NCI-H1417 (cell line): ENCODE measurements at places on chromosomes 16 and 17.
A peak's percentile ranks its signal among the peaks of the same experiment; 100 is the strongest.

GRCh38 chr17:69287168-69287567 is 39.8 kb downstream of the ABCA5 start:
- DNase-seq = no peak

DNA sequence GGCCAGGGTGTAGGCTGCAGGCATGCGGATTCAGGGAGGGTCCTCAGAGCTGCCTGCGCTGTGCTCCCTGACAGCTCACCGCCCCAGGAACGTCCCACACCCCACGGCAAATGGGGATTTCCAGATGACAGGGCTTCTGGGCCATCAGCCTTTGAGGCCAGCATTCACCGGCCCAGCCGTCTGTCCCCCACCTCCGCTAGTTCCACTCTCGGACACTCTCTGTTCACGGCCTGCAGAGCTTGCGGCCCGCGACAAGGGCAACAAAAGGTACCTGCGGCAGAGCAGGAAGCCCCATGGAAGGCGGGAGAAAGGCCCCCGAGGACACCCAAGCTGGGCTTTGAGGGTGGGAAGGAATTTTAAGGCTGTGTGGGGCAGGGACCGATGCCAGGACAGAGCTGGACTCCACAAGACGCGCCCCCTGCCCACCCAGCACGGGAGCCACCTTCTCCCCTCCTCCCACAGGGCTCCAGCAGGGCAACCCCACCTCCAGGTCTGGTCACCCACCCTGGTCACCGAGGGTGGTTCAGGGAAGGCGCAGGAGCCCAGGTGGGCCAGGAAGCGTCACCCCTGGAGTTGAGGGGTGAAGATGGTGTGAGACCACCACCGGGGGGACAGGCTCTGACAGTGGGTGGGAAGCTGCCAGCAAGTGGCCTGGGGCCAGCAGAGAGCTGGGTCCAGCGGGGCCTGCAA is 5.6 kb upstream of the CYBA start:
- DNase-seq = no peak

- DNase-seq = no peak
Measured at GRCh38 chr16:5196204-5196603, 98.6 kb upstream of the EEF2KMT start.

GRCh38 chr16:82113741-82114140 is 56.3 kb downstream of the MPHOSPH6 start:
- DNase-seq = no peak

- DNase-seq = no peak
Measured at GRCh38 chr17:1605681-1606351, 22.8 kb downstream of the SLC43A2 start.

DNA sequence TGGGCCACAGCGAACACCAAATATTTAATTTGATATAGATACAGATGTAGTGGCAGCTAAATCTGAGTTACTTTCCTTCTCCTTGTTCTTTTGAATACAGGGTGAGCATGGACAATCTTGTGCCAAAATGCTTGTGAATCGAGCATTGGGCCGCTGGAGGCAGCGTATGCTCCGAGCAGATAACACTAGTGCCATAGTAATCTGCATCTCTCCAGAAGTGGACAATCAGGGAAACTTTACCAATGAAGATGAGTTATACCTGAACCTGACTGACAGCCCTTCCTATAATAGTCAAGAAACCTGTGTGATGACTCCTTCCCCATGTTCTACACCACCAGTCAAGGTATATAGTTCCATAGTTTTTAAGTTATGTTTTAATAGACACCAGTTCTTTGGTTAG is 21.2 kb upstream of the BCAS3 start:
- no peak for DNase-seq

- no peak for DNase-seq
Measured at GRCh38 chr17:17300624-17301568, 2.3 kb upstream of the NT5M start.

GRCh38 chr17:50361561-50362480 is 11.2 kb downstream of the MRPL27 start:
- peak; percentile 20 for DNase-seq

DNA sequence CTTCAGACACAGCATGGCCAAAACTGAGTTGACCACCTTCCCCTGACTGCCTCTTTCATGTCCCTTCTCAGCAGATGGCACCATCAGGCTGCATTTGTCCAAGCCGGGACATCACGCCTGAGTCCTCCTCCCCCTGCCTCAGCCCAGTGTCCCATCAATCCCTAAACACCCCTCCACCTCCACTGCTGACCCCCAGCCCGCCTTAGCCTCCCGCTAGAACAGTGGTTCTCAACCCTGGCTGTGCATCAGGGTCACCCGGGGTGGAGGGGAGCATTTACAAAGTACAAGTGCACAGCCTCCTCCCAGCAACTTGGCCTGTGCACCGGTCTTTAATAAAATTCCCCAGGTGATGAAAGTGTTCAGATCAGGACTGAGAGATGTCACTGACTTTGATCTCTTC is 4.0 kb downstream of the C16orf82 start:
- DNase-seq = no peak

- DNase-seq = no peak
Measured at GRCh38 chr17:74252211-74252610, 21.8 kb upstream of the DNAI2 start.

DNA sequence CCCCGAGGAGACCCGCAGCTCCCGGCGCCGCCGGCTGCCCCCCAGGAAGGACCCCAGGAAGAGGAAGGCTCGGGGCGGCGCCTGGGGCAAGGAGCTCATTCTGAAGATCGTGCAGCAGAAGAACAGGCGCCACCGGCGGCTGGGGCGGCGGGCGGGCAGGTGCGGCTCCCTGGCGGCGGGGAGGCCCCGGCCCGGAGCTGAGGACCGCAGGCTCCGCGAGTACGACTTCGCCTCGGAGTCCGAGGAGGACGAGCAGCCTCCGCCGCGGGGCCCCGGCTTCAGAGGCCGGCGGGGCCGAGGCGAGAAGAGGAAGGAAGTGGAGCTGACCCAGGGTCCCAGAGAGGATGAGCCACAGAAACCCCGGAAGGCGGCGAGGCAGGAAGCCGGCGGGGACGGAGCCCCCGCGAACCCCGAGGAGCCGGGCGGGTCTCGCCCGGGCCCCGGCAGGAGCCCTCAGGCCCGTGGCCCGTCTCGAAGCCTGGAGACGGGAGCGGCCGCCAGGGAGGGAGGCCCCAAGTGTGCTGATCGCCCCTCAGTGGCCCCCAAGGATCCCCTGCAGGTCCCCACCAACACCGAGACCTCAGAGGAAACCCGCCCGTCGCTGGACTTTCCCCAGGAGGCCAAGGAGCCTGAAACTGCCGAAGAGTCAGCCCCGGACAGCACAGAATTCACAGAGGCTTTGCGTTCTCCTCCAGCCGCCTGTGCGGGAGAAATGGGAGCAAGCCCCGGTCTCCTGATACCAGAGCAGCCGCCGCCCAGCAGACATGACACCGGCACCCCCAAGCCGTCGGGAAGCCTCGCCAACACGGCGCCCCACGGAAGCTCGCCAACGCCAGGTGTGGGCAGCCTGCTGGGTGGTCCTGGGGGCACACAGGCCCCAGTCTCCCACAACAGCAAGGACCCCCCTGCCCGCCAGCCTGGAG is 22.3 kb upstream of the ZFPM1 start:
- DNase-seq = peak; percentile 46

DNA sequence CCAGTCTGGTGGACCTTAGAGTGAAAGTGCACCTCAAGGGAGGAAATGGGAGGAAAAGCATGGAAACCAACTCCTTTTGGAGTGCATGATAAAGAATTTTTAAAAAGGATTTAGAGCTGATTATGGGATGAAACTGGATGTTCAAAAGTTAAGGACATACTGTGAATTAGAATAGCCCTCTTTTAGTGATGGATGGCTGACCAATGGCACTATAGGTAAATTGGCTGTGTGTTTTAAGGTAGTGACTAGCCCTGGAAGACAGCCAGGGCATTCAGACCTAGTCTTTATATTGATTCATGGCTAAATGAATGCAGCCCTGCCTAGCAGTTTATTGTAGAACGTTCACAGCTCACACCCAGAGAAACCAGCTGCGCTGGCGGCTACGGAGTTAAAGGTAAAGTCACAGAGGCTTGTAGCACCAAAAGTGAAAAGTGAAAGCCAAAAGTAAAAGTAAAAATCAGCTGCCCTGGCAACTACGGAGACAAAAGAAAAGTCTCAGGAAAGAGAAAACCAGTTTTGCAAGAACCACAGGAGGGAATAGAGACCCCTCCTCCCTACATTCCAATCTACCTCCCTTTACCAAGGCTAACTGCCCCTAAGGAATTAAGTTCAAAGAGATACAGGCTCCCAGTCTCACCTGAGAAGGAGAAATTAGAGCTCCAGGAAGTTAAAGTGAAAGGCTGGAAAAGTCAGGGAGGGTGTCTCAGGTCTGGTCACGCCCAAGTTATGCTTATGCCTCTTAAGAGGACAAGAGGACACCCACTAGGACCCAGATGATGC is 21.8 kb downstream of the ACSM1 start:
- DNase-seq = peak; percentile 60

GRCh38 chr16:11495066-11495407 is 91.7 kb downstream of the LITAF start:
- peak; percentile 16 for DNase-seq

- no peak for DNase-seq
Measured at GRCh38 chr16:47008174-47008573, 34.7 kb upstream of the DNAJA2 start.

DNA sequence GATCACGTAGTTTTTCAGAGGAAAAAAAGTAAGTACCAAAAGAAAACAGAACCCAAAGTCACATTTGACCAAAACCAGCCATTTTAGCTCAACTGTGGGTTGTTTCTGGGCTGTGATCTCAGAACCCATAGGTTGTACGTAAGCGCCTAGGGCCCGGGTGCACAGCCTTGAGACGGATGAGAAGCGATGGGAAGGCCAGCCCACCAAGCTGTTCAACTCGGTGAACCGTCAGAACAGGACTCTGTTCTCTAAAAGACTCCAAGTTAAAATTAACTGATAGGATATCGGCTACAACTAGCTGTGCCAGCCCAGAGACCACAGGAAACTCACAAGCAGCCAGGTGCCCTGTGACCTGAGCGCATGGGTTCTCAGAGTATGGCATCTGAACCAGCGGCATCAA is 28.3 kb downstream of the USP22 start:
- DNase-seq = no peak

GRCh38 chr17:48215583-48216139 is 108.1 kb downstream of the SNX11 start:
- peak; percentile 68 for DNase-seq

DNA sequence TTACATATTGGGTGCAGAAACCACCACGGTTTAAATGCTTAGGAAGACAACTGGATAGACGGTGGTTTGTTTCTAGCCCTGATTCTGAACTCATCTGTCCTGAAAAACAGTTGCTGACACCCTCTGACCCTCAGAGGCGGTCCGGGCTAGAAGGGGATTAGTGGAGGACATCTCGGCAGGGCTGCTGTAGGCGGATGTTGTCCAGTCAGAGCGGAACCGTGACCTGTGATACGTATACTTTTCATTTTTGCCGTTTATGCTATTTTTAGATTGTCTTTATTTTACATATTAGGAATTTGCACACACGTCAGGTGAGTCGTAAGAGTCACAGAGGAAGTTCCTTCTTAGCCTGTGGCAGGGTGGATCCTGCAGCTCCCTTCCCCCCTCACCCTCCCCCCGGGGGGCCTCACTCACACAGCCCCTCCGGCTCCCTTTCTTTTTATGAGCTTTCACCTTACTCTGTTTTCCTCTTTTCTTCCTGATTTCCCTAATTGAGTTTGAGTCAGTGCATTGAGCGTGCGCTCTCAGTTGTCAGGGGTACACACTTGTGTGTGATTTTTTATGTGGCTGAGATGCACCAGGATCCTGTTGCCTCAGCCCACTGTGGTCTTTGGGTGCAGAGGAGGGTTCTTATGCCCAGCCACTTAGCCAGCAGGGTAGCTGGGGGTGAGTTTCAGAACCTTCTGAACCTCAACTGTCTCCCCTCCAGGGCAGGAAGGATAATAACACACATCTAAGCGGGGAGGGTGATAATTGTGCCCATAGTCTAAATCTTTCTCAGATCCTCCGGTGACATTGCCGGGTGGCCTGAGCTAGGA is 211.1 kb upstream of the CHMP6 start:
- DNase-seq = no peak

GRCh38 chr16:19595043-19595767 is 39.7 kb downstream of the VPS35L start:
- no peak for DNase-seq

DNA sequence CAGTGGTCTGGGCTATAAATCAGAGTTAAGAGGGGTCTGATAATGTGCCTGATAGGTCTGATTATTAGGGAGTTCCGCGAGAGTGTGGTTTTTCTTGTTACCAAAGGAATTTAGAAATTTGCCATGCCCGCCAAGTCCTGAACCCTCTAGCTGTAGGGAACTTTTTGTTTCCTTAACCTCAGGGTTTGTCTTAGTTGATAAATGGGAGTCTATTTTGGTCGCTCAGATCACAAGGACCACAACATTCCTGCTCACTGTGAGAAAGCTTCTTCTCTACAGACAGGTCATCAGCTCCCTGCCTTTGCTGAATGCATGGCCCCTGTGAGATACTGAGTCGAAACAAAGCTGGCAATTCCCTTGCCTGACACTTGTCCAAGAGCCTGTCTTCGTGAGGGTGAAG is 497.8 kb downstream of the HS3ST4 start:
- DNase-seq = no peak

- DNase-seq = no peak
Measured at GRCh38 chr17:74478420-74479100, 12.1 kb downstream of the CD300A start.

DNA sequence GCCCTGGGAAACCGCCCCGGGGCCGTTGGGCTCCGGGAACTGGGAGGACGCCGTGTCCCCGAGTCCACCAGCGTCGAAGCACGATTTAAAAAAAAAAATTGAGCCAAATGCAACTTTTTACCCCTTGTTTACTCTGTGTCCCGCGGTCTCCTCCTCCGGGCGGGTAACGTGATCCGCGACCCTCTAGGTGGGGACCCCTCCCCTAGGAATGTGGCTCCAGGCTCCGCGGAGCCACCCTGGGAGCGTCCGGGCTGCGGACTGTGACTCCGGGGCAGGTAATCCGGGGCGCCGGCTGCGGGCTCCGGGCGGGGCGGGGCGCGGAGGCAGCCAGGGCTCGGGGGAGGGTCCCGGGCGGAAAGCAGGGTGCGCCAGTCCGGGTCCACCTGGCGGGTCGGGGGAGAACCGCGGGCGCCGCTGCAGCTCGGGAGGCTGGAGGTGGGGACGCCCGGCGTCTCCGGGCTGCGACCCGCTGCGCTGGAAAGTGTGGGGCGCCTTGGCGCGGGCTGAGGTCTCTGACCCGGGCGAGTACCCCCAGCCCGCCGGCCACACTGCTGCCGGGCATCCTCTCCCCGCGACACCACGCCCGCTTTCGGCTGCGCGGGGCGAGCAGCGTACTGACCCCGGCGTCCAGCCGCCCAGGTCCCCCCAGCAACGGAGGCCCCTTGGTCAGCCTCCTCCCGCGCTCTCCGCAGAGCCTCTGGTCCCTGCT is 852 bp upstream of the HELZ start:
- DNase-seq = peak; percentile 72

DNA sequence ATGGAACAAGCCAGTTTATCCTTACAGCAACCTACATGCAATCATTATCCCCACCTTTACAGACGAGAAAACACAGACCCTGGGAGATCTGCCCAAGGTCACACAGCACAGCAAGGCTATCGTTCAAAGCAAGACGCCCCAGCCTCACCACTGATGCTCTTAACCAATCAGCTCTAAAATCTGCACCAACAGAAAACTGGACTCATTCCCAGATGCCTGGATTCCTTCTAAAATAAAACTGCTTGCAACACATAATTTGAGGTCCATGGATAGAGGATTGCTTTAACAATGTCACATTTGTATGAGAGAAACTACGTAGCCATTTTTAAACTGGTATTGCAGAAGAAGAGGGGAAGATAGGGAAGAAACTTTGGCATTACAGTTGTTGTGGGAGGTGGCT is 6.8 kb downstream of the COTL1 start:
- no peak for DNase-seq

GRCh38 chr17:2898255-2898926 is 102.2 kb downstream of the RAP1GAP2 start:
- DNase-seq = peak; percentile 51
